Left hindlimb (tissue), 1 donor: ENCODE measurements at places on chromosomes 4 and X.

DNA sequence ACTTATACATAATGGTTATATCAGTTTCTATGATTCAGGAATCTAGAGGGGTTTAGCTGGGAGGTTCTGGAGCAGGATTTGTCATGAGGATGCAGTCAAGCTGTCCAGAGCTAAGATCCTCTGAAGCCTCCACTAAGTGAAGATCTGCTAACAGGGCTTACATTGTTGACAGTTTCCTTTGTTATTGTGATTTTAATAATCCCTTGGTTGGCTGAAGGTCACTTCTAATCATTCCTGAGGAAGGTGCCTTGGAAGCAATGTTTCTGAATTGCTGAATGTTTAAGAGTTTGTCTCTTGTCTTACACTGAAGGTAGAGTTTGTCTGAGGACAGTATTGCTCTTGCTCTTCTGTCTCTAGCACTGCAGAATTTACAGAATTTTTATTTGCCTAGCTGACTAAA, 41.3 kb downstream of the BANK1 start:
- DNase-seq: no peak

DNA sequence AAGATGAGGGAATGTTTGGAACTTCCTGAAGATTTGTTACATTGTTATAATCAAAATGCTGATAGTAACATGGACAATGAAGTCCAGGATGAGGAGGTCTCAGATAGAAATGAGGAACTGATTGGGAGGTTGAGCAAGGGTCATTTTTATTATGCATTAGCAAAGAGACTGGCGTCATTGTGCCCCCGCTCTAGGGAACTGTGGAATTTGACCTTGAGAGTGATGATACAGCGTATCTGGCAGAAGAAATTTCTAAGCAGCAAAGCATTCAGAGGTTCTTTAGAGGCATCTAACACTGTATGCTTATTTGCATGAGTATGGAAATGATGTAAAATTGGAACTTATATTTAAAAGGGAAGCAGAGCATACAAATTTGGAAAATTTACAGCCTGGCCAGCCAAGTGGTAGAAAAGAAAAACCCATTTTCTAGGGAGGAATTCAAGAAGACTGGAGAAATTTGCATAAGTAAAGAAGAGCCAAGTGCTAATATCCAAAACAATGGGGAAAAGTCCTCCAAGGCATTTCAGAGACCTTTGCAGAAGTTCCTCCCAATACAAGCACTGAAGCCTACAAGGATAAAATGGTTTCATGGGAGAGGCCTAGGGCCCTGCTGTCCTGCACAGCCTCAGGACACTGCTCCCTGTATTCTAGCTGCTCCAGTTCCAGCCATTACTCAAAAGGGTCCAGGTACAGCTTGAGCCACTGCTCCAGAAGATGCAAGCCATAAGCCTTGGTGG, 483.0 kb upstream of the NDST4 start:
- no peak for DNase-seq

- peak; percentile 85 for DNase-seq
These were observed at the start of gene REPS2 for GRCh38 chrX:16946361-16946964. Gene REPS2 (plus strand): TSS chrX:16946658. CDS start chrX:16946862, 204 bp downstream.

DNA sequence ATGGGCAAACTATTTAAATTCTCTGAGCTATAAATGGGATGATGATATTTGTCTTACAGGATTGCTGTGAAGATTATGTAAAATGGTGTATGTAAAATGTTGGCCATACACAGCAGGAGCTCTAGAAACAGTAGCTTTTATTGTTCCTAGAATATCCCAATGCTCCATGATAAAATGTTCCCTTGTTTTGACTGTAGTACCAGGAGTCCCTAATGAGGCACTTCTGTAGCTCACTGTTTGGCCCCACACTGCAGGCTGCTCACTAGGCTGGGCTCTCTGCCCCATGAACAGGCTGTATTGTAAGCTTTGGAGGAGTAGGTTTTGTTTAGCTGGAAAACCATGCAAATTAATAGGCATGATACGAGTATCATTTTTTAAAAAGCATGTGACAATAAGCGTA, 3.3 kb upstream of the FGA start:
- peak; percentile 23 for DNase-seq

DNA sequence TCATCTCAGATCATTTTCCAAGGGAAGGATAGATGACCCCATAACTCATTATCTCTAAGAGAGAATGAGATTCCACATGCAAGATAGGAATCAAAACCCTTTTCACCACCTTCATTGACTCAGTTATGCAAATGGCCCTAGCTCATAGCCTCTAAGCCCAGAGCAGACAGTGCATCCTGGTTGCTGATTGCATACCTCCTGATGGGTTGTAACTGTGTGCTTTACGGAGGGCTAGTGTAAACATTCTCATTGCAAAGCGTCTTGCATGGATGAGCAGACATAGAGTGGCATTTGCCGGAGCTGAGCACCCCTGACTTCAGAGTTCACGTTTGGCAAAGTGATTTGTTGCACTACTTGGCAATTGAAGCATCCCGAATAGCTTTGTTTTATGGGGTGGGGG, 151.0 kb downstream of the VCX3A start:
- DNase-seq: no peak

GRCh38 chr4:81647388-81647787, 175.7 kb upstream of the RASGEF1B start:
- DNase-seq: no peak

DNA sequence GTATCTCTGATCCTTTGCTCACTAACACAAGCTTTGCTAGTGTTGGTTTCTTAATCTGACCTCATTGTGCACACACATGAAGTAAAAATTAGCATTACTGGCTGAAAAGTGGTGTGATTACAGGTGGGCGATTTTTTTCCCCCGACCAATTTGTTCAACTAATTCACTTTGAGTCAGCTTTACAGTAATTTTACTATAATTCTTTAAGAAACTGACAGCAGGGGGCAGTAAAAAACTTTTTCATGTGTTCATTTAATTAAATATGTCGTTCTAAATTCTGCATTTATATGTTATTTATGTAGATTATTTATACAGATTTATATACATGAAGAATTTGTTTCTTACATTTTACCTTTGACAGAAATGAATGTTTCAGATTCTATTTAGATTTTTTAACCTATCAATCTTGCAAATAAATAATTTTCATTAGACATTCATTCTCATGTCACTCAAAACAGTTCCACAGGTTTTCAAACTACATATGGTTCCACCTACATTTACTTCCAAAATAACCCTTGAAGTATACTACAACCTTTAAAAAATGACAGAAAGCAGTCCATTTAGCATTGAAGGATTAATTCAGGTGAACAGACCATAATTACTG, 17.5 kb downstream of the PALLD start:
- DNase-seq: no peak

- no peak for DNase-seq
These were observed 173.4 kb downstream of the PAPSS1 start for GRCh38 chr4:107546638-107547037.

DNA sequence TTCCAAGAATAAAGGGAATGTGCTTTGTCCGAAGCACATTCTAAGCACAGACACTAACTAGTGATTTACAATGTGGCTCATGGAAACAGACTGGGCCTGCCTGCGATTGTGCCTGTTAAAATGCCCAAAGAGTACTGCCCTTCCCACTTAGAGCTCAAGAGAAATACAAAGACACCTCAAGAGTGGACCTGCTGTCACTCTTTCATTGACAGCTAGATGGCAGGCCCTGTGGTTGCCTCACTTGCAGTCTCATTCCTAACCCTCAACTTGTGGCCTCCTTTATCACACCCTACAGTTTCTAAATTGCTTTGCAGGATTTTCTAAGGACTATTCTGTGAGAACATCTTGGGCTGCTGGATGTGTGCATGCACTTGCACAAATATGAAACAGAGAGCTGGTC, 331.0 kb upstream of the EMCN start:
- no peak for DNase-seq

DNA sequence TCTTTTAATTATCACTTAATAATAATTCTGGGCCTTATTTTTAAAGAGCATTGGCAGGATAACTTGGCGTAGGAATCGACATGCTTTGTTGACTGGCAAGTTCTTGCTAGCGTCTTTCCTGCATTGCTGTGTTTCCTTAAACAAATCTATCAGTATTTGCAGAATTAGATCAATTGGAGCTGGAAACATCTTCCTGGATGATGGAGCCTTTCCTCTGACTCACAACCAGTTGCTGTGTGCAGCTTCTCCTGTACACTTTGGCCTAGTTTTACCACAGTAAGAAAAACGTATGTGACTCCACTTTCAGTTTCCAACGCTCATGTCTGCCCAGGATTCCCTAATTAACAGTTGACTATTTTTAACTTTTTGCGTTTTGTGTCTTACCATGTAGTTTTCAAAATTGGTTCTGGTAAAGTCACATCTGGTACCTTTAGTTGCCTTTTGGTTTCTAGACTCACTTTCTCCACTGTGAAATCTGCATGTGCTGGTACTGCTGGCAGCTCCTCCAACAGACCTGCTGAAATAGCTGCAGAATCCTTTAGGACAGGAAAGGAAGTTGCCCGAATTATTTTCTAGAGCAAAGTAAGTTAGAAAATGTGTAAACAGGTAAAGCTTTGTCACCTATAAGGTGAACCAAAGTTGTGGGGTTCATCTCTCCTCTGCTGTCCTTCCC, 553.2 kb upstream of the FAT1 start:
- DNase-seq: no peak

GRCh38 chr4:118842055-118842454, 6.1 kb upstream of the SEC24D start:
- no peak for DNase-seq
